ENCODE measurements at places on chromosomes 12 and 14.

- no peak for DNase-seq
These were observed 98.1 kb upstream of the OR4E1 start for GRCh38 chr14:21771671-21772070.

- no peak for DNase-seq
These were observed 31.9 kb upstream of the NCOR2 start for GRCh38 chr12:124599074-124599999.

- no peak for DNase-seq
These were observed 80.8 kb upstream of the AMIGO2 start for GRCh38 chr12:47160316-47161244.

DNA sequence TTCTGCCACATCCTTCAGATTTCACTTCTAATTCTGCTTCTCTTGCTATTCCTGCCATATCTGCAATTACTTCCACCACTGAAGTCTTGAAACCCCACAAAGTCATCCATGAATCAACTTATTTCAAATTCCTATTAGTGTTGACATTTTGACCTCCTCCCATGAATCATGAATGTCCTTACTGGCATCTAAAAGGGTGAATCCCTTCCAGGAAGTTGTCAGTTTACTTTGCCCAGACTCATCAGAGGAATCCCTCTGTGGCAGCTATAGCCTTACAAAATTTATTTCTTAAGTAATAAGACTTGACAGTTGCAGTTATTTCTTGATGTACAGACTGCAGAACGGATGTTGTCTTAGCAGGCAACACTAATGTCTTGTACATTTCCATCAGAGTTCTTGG lies 162.9 kb downstream of the PCNX1 start:
- DNase-seq: no peak

DNA sequence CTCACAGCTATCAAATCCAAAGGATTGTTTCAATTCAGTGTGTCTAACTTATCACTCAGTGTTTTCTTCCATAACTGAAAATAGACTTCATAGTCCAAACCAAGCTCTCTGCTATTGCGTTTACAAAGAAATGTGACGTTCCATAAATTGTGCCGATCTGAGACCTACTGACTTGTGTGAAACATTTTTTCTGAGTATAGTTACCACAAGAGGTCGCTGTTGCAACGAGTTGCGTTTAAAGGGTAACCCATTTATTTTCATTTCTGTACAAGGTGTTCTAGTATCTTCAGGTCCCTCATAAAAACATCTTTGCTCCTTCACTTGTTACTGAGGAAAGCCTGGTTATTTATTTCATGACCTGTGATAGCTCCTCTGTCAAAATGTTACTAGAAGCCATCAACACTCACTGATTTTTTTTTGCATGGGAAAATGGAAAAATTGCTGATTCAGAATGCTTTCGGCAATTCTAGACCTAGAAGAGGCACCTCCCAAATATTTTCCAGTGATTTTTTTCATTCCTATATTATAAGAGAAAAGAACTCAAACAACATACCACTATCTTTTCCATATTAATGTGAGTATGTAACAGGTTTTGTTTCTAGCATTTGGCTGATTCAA lies 60.9 kb upstream of the OR4E1 start:
- DNase-seq: no peak

DNA sequence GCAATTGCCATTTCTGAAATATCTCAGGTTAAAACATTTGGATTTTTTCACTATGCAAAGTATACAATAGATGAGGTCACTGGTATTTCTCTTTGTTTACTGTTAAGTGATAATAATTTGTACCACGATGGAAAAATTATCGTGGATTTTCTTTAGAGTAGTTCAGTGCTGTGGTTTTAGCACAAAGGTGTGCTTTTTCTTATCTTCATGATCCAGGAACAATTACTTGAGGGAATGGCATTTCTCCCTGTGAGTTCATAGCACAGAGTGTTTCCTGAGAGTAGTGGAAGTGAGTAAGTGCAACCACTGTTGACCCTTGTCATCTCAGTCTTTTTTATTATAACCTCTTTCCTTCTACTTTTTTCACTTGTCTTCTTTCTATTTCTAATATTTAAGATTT lies 86.8 kb downstream of the FGD4 start:
- no peak for DNase-seq

GRCh38 chr14:34781242-34781641 lies 66.8 kb upstream of the CFL2 start:
- no peak for DNase-seq

DNA sequence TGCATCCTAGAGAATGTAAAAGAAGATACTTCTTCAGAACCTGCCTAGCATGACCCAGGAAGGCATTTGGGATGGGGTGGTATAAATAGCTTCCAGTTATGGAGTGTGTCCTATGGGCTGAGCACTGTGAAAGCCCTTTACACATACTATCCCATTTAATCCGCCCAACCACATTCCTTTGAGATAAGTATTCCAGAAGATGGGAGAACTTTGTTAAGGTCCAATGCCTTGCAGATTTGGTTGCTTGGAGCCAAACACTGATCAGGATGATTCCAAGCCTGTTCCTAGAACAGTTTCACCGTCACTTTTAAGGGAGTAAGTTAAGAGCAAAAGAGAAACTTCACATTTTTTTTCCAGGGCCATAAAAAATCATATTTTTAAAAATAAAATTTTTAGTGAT lies 82.5 kb upstream of the CLMN start:
- DNase-seq: no peak

- DNase-seq: no peak
These were observed 11.7 kb upstream of the CACNA2D4 start for GRCh38 chr12:1929985-1930802.

- DNase-seq: no peak
These were observed 89.9 kb downstream of the TAOK3 start for GRCh38 chr12:118282767-118283166.

Measured in left renal cortex interstitium (tissue), 4 donors.